Hematopoietic multipotent progenitor cell (in vitro differentiated cells): ENCODE measurements at places on chromosomes 4 and X.

DNA sequence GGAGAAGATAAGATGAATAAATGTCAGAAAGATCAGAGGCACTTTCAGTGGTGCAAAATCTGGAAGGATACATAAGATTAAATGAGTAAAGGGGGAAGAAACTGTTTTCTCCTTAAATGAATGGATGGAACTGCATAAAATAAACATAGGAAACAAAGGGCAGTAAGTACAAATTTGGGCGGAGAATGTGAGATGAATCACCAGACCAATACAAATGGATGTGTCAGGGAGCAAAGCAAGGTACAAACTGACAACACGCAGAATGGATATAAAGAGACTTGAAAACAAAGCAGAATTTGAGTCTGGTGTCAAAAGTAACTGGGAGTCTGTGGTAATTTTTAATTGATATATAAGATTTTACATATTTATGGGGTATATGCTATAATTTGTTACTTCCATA lies 175.3 kb upstream of the PCDH18 start:
- no peak for DNase-seq

- DNase-seq: no peak
Measured at GRCh38 chr4:22174640-22175039, 226.1 kb upstream of the KCNIP4 start.

- DNase-seq: no peak
Measured at GRCh38 chrX:122512561-122513072, 671.5 kb upstream of the GRIA3 start.

DNA sequence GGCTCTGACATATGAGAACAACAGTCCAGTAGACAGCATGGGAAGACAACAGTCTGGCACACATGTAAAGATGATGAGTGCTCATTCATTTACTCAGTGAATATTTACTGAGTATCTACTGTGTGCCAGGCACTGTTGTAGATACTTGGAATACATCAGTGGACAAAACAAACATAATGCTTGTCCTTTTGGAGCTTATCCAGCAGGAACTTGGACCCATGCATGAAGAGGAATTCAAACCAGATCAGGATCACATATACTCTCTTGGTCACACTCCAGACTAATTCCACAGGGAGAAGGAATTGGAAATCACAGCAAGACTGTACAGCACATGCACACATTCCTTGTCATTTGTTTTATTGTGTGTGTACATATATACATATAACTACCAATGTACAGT lies 217.6 kb upstream of the TTC29 start:
- no peak for DNase-seq

DNA sequence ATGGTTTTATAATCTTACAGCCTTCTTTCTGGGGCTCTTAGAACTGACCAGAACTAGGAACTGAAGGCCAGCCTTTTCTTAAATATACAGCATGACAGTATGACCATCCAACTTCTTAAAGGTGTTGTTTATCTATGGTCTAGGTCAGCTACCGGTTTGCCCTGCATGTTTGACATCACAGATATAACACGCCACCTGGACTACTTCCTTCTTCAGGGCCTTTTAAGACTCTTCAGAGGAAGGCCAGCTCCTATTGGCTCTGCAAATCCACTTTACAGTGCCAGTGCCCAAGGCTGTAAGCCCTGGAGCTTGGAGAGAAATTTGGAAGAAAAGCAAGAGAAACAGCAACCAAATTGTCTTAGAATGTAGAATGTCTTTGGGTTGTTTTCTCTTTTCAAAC lies 185.5 kb downstream of the MGST2 start:
- DNase-seq: no peak

- no peak for DNase-seq
Measured at GRCh38 chrX:12139934-12140611, 1.8 kb downstream of the FRMPD4 start.

DNA sequence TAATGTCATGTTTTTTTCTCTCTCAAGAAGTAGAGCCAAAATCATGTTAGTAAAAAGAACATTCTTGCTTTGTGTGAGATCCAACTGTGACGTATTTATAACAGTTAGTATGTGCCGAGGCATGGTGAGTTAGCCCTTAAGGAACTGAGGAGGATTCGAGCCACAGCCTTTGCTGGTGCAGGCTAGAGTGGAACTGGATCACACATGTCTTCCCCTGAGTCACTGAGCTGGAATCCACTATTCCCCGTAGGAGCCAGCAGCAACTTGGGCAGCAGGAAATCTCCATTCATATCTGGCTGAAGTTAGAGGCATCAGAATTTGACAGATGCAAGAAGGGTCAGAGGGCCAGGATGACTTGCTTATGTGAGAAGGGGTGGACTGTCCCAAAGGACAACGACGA lies 144.6 kb upstream of the KIT start:
- no peak for DNase-seq

- DNase-seq: no peak
Measured at GRCh38 chr4:153785910-153786721, 2.8 kb downstream of the SFRP2 start.

GRCh38 chrX:110992611-110993010 lies 103.4 kb upstream of the PAK3 start:
- DNase-seq: peak; percentile 26

- peak; percentile 60 for DNase-seq
Measured at GRCh38 chr4:22389240-22389870, 126.5 kb downstream of the ADGRA3 start.

GRCh38 chr4:131459430-131460101 lies 1689.5 kb upstream of the PCDH10 start:
- no peak for DNase-seq

- no peak for DNase-seq
Measured at GRCh38 chr4:106312377-106312776, 3.6 kb downstream of the TBCK start.

DNA sequence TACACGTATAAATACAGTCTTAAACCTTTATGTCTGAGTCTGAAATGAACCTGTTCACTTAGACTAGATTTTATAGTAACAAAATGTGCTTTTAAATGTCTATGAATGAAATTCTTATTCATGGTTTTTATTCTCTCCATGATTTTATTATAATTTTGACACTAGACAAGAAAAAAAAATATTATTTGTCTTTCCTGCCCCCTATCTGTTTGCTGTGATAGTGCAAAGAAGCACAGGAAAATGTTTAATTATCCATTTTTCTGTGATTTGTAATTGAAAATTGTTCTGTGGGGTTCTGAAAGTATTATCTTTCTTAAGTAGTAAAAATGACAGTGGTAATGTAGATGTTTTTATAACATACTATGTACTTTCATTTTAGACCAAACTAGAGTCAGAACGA lies 52.0 kb downstream of the INTS6L start:
- no peak for DNase-seq

DNA sequence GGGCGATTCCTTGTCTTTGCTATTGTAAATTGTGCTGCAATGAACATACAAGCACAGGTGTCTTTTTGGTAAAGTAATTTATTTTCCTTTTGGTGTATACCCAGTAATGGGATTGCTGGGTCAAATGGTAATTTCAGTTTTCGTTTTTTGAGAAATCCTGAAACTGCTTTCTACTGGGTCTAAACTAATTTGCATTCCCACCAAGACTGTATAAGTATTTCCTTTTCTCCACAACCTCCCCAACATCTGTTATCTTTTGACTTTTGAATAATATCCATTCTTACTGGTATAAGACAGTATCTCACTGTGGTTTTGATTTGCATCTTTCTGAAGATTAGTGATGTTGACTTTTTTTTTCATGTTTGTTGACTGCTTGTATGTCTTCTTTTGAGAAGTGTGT lies 2506.0 kb downstream of the PCDH7 start:
- DNase-seq: no peak

GRCh38 chrX:25206778-25207177 lies 191.0 kb upstream of the ARX start:
- no peak for DNase-seq

DNA sequence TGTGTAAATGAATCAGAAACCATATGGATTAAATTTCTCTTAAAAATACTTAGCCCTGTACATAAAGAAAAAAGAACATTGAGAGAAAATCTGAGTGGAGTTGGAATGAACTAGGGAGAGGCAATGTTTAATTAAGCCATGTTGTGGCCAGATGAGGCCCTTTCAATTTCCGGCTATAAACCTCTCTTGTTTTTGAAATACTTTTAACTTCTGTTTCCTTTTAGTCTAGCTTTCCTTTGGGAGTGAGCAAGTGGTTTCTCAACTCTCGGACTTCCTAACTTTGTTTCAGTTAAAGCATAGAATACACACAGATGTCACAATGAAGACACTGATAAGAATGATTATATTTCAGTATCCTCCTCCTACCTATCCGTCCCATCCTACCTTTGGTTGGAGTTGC lies 197.2 kb downstream of the ARHGAP24 start:
- DNase-seq: no peak

- no peak for DNase-seq
Measured at GRCh38 chr4:23476515-23477090, 413.2 kb downstream of the PPARGC1A start.

DNA sequence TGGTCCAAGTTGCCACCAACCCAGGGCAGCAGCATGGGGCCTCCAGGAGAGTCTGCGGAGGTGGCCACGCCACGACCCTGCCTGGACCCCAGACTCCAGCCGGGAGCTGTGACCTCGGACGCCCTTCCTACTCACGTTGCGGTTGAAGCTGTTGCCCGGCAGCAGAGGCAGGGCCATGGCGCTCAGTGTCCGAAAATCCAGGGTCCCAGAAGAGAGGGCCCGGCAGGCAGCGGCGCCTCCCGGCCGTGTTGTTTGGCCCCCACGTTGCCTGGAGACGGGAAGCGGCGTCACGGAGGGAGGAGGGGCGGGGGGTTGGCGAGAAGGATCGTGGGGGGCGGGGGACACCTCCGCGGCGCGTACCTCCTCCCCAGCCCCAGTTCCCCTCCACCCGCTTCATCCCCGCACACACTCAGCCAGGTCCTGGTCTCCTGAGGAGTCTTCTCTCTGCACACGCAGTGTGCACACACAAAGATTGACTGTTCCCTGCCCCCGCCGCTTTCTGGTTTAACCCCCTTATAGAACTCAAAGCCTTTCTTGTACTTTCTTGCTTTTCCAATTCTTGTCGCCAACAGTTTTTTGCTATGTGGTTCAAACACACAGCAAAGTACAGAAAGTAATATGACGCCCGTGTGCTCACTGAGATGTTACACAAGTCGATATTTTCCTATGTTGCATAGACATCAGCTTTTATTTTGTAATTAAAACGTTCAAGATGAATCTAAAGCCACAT lies at the start of gene EFHC2:
Gene EFHC2, minus strand, starts transcription at position 261 of the 730 bp plus-strand sequence. Its CDS starts 84 bp downstream, at position 177.
- DNase-seq: peak; percentile 14

- no peak for DNase-seq
Measured at GRCh38 chr4:13543839-13544605, at the start of gene NKX3-2. NKX3-2 (minus strand) TSS chr4:13544508; CDS start chr4:13544414, 94 bp downstream.

DNA sequence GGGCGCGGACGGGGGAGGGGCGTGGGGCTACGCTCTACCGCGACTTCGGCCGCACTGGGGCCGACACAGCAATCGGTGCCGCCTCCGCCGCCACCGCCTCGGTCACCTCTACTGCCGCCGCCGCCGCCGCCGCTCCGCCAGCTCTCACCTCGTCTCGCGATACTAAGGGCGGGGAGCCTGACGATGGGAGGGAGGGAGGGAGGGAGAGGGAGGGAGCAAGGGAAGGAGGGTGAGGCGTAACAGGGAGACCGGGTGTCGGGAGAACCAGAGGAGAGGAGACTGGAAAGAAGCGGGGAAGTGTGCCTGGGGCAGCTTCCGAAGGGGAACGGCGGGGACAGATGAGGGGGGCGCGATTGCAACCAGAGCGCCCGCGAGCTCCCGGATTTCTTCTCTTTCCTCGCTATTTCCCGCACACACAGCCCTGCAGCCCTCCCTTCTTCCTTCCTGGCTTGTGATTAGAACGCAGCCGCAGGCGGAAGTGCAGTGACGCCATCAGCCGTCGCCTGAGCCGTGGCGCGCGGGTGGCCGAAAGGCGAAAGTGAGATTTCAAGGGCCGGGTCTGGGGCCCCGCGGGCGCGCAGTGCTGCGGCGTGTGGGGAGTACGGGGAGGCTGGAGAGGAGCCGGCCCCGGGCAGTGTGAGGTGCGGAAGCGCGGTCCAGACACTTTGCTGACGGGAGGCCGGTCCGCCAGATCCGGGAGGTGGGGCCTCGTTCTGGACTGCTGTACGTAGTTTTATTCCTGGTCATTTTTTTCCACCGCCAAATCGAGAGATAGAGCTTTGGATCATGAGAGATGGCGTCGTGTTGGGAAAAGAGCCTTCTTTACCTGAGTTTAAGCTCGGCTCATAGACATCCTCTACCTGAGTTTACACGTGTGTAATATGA lies at the start of gene ANKRD17:
Gene ANKRD17, minus strand, starts transcription at position 113 of the 885 bp plus-strand sequence. CDS start 130 bp downstream, outside the sequence.
- DNase-seq: peak; percentile 96

- no peak for DNase-seq
Measured at GRCh38 chr4:107058828-107059227, 22.7 kb upstream of the DKK2 start.

DNA sequence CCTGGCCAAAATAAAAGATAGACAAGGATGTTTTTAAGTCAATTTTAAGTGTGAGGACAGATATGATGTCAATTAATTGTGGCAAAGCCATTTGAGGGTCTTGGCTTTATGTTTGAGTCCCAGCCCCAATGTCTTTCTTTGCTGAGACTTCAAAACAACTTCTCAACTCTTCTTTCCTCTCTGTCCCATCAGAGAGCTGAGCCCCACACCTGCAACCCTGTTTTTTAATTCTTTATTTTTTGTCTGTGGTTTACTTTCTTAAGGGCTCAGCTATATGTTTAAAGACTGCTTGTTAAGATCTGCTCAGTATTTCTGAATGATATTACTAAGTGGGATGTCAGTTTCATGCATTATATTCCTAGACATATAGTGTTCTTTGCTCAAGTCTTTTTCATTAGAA lies 164.3 kb downstream of the HS3ST1 start:
- DNase-seq: no peak

DNA sequence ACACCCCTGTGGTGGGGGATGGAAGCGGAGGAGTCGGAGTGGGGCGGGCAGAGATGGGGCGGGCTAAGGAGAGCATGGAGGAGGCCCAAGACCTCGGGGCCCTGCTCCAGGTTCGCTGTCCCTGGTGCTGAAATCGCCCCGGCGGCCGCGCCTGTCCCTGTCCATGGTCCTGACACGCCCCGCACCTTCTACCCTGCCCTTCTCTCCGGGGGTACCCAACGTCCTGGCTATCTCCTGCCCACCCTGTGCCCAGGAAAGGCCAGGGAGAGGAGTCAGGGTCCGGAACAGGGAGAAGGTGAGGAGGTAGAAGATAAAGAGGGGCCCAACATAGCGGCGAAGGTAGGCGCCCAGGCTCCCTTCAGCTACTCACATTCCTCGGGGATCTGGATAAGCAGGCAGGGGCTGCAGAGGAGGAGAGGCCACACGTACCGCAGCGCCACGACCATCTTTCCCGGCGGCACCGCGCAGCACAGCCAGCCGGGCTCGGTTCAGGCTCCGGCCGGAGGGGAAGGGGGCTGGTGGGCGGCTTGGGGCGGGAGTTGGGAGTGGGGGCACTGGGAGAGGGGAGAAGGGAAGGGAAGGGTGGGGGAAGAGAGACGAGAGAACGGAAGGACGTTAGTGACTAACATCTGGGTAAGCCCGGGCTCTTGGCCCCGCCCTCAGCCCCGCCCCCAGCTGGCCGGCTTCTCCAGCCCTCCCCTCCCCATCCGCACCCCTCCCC lies 10.4 kb downstream of the L1CAM start:
- peak; percentile 56 for DNase-seq
